Activated effector memory CD4-positive, alpha-beta T cell treated with anti-CD3 and anti-CD28 coated beads, Interleukin-2, amount 50 U/mL, for 16 hours (primary cell): ENCODE measurements at places on chromosomes 4 and X.
A peak's percentile ranks its signal among the peaks of the same experiment; 100 is the strongest.

- DNase-seq = no peak
Observed at GRCh38 chr4:179307297-179308136, 1865.3 kb upstream of the AGA start.

DNA sequence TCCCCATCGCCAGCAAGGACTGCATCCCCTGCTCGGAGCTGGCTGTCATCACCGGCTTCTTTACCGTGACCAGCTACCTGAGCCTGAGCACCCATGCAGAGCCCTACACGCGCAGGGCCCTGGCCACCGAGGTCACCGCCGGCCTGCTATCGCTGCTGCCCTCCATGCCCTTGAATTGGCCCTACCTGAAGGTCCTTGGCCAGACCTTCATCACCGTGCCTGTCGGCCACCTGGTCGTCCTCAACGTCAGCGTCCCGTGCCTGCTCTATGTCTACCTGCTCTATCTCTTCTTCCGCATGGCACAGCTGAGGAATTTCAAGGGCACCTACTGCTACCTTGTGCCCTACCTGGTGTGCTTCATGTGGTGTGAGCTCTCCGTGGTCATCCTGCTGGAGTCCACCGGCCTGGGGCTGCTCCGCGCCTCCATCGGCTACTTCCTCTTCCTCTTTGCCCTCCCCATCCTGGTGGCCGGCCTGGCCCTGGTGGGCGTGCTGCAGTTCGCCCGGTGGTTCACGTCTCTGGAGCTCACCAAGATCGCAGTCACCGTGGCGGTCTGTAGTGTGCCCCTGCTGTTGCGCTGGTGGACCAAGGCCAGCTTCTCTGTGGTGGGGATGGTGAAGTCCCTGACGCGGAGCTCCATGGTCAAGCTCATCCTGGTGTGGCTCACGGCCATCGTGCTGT, 31.5 kb downstream of the WFS1 start:
- DNase-seq = no peak

DNA sequence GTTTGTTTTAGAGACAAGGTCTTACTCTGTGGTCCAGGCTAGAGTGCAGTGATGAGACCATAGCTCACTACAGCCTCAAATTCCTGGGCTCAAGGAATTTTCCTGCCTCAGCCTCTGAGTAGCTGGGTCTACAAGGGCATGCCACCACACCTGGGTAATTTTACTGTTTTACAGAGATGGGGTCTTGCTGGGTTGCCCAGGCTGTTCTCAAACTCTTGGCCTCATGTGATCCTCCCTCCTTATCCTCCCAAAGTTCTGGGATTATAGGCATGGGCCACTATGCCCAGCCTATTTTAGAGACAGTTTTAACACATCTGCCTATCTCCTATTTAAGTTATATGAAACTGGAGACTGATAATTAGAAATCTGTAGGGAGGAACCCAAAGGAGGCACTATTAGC, 53.8 kb downstream of the SPRY1 start:
- DNase-seq = no peak

GRCh38 chr4:152340818-152341217, 195.1 kb downstream of the FBXW7 start:
- DNase-seq = no peak

GRCh38 chrX:110341189-110342035, 17.2 kb upstream of the RTL9 start:
- DNase-seq = no peak

DNA sequence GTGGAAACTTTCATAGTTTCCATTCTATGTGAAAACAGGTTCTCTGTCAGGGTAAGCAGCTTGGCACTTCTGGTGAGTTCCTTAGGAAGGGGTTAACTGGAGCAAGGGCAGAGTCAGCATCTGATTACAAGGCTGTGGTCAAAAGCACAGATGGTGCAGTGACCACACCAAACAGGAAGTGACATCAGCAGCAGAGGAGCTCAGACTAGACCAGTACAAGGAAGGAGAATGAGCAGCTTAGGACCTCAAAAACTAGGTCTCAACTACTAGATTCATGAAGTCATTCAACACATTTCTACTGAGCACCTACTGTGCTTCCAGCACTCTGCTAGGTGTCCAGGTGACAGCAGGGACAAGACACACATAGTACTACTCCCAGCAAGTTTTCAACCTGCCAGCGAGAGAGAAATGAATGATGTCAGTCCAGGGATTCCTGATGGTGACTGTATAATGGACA, 130.2 kb downstream of the AMELX start:
- no peak for DNase-seq

DNA sequence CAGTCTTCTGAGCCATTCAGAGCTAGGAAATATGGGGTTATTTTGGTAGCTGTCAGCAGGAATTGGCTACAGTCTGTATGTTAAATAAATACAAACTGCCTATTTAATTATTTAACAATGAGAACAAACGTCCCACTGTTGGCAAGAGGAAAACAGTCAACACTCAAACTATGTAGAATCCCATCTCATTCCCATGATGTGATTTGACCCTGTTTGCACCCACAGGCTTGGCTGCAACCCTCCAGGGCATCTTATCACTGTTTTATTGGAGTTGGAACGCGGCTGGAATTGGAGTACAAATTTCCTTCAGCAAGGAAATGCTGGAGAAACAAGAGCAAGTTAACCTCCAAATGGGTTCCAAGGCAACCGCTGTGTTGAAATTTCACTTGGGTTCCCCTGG, 124.0 kb downstream of the KIT start:
- no peak for DNase-seq

DNA sequence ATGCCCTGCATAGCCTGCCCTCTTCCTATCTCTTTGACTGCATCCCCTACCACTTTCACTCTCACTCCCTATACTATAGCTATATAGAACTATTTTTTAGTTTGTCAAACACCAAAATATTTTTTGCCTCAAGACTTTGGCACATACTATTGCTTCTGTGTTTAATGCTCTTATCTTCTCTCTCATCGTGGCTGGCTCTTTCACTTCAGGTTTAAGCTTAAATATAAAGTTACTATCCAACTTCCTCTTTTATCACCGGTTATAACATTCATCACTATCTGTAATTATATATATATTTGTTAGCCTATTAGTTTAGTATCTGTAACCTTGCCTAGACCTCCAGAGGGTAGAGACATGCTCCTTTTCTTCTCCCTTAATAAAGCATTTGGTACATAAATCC, 11.5 kb upstream of the HMGB2 start:
- DNase-seq = no peak

DNA sequence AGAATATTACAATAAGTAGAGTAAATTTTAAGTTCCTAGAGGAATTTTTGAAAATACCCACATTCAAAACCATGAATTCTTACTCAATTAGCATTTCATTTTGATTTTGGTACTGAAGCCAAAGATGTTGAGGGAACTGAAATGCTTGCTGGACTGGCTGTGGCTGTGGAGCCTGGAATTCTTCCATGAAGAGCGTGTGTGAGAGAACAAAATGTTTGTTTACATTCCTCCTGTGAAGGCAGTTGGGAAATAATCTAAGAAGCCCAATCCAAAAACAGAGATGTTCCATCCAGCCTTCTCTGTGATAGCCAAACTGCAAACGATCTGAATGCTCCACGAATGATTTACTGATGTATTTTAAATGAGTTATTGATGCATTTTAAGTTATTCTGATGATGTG, 3.8 kb upstream of the ADH1B start:
- DNase-seq = no peak

- DNase-seq = peak; percentile 55
Observed at GRCh38 chr4:25654031-25654970, 1.4 kb upstream of the SLC34A2 start.

GRCh38 chrX:255923-256331, 25.3 kb upstream of the PLCXD1 start:
- peak; percentile 54 for DNase-seq

DNA sequence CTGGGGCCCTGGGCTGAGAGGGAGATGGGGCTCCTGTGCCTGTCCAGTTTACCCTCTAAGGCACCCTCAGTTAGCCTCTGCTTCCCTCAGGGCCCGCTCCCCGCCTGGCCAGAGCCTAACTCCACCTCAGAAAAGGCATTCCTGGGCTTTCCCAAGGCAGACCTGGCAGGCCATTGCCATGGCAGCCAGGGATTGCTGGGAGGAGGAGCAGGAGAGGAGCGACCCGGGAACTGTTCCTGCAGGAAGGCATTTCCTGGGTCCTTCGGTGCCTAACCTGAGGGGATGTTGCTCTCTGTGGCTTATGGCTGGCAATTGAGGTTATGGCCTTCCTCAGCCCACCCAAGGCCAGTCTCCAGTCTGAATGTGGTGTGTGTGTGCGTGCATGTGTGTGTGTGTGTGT, 131.3 kb downstream of the PJA1 start:
- no peak for DNase-seq

GRCh38 chrX:70664726-70665125, 220.1 kb downstream of the DLG3 start:
- no peak for DNase-seq
